ENCODE measurements at places on chromosomes 7 and 10.

GRCh38 chr10:104331208-104331838 lies 6.9 kb downstream of the ITPRIP start:
- DNase-seq = no peak

DNA sequence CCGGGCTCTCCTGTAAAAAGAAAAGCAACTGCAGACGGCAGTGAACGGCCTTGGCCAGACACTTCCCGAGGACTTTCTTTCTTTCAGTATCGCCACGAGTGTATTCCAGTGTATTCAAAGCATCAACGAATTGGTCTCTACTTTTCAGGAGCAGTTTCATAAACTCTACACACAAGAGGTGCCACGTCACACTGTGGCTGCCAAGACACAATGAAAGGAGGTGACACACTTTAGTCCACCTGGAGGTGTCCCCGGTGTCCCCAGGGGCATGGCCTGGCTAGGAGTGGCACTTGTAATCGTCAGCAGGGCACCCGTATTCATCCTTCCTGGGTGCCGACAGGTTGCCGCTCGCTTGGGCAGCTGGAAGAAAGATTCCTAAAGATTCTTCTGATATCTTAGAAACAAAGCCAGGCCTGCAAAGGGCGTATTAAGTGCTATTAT lies 5.0 kb downstream of the TNS3 start:
- DNase-seq = no peak

- DNase-seq = no peak
Observed at GRCh38 chr7:34057956-34058355, 152.6 kb downstream of the BMPER start.

DNA sequence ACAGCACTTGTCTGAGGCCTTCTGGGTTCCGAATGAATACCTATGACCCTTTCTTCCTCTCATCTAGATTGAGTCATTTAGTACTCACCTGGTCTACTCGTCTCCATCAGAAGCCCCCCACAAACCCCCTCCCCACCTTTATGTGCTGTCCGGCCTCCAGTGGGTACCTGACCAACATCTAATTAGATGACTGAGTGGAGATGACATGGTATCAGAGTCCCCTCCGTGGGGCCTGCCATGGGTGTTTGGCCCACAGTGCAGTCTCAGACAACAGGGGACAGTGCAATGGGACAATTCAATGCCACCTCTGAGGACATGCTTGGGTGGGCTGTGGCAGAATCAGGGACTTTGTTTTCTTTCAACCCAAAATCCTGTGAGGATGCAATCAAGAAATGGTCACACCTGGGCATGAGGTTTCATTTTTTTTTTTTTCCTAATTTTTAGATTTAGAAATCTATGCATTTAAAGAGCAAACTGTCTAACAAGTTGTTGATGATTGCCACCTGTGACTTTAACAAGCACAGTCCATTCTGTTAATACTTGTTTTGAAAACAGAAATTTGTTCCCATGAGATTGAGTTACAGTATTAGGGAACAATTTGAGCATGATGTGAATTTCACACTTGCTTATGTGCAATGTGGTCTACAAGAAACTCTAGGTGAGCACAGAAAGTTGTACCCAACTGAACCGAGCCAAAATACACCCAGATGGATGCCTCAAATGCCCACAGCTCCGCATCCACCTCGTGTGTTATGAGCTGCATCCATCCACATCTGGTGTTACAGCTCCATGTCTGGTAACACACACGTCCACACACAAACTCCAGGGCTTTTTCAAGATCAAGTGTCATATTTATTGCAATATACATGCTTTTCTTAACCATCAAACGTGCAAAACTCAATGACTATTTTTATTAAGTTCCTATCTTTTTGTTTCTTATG lies 27.5 kb downstream of the GPRIN2 start:
- DNase-seq = no peak

DNA sequence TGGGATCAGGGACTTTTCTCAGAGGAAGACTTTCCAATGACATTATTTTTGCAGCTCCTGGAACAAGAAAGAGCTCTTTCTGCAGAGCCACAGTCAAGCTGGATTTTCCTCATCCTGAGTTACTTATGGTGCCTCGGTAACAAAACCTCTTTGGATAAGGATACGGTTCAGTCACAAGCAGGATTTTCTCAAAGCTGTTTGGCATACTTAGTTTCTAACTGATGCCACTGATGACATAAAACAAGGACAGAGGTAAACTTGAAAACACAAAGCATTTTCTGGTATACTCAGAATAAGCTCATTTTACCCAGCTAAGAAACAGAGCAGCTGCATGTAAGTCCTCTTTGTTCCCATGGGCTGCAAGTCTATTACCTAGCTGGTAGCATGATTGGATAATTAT lies 340.9 kb upstream of the MEOX2 start:
- no peak for DNase-seq

GRCh38 chr7:88115816-88116215 lies 104.0 kb downstream of the SRI start:
- no peak for DNase-seq

GRCh38 chr10:76026905-76027304 lies 595.5 kb downstream of the LRMDA start:
- no peak for DNase-seq

DNA sequence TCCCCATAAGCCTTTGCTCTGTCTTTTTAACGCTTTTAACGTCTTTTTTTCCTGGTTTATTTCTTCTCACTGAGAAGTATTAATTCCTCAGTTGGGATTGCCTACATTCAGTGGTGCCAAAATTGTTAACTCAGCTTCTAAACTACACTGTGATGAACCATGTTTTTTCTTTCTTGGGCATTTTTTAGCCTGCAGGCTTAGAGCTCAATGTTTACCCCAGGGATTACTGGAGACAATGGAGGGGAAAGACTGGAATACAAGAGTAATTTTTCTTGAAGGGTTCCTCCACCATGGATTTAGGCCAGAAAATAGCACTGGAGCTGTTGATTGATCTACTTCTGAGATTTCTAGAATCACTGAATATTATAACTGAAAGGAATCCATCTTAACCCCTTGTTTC lies 19.8 kb downstream of the STAMBPL1 start:
- no peak for DNase-seq

DNA sequence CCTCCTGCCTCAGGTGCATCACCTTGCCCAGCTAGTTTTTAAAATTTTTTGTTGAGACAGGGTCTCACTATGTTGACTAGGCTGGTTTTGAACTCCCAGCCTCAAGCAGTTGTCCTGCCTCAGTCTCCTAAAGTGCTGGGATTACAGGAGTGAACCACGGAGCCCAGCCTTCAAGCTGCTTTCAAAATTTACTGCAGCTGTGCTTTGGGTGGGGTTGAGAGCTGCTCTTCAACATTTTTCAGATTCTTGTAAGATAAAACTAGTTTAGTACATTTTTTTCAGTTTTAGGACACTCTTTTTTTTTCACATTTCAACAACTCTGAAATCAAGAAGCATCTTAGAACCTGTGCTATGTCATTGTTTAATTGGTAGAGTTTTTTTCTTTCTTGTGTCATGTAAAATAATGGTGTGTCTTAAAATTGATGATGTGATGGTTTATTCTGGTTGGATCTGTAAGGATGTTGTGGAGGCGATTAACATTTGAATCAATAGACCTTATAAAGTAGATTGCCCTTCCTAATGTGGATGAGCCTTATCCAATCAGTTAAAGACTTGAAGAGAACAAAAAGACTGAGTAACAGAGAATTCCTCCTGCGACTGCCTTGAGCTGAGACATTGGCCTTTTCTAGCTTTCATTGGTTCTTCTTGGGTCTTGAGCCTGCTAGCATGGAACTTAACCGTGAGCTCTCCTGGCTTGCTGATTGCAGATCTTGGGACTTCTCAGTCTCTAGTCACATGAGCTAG lies 13.5 kb downstream of the PLEKHA8 start:
- no peak for DNase-seq

- no peak for DNase-seq
Observed at GRCh38 chr10:15780353-15781135, 60.8 kb upstream of the ITGA8 start.

GRCh38 chr10:1573334-1573969 lies 163.9 kb downstream of the ADARB2 start:
- no peak for DNase-seq

DNA sequence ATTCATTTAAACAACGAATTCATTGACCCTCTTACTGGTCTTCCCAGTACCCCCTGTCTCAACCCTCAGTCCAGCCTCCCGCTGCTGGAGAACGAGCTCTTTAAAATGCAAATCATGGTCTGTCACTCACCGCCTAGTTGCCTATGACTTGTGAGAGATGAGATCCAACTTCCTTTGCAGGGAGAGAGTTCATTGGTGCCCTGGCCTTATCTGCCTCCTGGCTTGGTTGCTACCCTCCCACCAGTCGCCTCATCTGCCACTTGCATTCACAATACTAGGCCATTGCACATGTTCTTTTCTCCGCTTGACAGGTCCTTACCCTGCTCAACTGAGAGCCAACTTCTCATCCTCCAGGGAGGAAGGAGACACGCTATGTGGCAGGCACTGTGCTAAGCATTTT lies 54.0 kb upstream of the MXI1 start:
- DNase-seq = no peak

- no peak for DNase-seq
Observed at GRCh38 chr7:139758388-139758787, 19.4 kb downstream of the HIPK2 start.

- no peak for DNase-seq
Observed at GRCh38 chr10:88992921-88993524, 2.4 kb downstream of the FAS start.

DNA sequence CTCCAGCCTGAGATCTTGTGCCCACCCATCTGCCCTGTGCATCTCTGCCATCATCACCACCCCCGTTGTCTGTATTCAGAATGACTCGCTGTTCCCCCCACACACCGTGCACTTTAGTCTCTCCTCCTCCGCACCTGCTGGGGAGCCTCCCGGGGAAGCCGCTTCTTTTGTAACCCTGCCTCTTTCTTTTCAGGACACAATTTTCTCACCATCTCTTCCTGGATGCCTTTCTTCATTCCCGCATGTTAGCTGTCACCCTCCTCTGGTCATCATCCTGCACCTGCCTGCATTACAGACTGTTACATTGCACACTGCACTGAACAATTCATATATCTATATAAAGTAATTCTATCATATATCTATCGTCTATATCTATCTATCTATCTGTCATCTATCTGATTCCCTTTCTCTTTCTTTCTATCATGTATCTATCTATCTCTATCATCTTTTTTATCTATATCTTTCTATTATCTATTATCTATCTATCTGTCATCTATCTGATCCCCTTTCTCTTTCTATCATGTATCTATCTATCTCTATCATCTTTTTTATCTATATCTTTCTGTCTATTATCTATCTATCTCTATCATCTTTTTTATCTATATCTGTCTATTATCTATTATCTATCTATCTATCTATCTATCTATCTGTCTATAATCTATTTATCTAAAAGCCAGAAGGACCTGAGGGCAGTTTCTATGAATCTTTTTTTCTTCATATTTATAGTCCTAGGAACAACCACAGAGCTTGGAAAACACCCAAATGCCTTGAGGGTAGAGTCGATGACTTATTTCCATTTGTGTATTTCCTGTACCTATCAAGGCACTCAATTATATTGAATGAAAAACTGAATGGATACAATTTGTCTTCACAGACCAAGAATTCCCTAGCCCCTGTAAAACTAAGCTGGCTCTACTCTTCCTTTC lies 642.5 kb downstream of the ACTR3B start:
- DNase-seq = no peak

- DNase-seq = no peak
Observed at GRCh38 chr7:18494821-18495408, 634 bp upstream of the HDAC9 start.

- DNase-seq = no peak
Observed at GRCh38 chr10:104142081-104142480, 20.1 kb downstream of the SFR1 start.

- DNase-seq = no peak
Observed at GRCh38 chr10:36764823-36765222, 360.6 kb upstream of the ANKRD30A start.

GRCh38 chr10:35466170-35466569 lies 129.9 kb downstream of the CCNY start:
- DNase-seq = no peak

DNA sequence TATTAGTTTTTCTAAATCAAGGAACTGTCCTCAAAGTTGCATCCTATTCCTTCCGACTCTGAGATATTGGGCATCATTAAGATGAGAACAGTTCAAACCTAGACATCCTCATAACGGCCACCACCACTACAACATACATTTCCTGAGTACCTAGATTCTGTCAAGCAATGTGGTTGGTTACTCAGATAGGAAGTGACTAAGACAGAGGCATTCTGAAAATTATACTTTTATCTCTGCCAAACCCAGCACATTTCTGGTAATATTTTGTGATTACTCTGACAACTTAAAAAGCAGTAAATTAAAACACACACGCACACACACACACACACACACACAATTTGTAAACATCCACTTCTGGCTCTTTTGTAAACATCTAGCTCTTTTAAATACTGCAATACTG lies 291.2 kb upstream of the MEOX2 start:
- no peak for DNase-seq

DNA sequence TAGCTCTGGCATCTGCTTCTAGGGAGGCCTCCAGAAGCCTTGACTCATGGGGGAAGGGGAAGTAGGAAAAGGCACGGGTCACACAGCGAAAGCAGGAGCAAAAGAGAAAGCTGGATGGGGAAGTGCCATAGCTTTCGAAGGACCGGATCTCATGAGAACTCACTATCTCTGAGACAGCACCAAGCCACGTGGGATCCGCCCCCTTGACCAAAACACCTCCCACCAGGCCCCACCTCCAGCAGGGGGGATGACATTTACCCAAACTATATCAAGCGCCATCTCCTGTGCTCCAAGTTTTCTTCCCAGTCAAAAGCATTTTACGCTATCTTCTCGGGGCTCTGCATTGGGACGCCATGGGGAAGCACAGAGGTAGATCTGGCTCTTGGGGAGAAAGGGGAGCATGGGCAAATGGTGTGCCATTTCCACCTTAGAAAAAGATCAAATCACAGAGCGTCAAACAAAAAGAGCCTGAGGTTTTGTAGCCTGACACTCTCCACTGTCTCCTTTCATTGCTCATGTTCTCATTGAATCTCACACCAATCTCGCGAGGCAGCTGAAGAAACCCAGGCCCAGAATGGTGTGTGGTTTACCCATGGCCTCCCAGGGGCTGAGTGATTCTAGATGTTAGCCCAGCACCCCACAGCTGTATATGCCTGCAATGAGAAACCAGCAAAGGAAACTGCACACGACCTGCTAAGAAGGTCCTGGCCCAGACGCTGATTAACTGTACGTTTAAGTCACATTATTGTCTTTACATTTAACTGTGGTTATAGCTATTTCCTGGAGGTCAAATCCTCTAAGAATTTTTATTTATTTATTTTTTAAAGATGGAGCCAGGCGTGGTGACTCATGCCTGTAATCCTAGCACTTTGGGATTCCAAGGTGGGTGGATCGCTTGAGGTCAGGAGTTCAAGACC lies 8.1 kb upstream of the OLAH start:
- no peak for DNase-seq

- DNase-seq = no peak
Observed at GRCh38 chr10:6769704-6770417, 189.8 kb upstream of the PRKCQ start.

DNA sequence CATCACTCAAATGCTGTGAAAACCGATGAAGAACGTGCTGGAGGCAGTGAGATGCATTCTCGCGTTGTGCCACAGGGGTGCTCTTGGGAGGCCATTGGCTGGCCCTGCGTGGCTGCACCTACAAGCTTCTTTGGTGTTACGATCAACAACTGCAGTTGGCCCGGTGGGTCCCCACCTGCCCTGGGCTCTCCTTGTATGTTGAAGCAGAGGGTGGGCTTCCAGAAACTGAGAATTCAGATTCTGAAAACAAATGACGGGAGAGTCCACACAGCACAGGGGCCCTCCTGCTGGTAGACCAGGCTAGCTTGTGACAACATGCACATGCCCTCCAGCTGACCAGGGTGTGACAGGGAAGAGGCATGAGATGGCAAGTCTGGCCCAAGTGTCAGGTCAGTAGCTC lies 23.7 kb upstream of the DDC start:
- no peak for DNase-seq

Measured in activated CD8-positive, alpha-beta memory T cell treated with anti-CD3 and anti-CD28 coated beads for 1 hour (primary cell).